ENCODE measurements at places on chromosomes 2 and 18.

- no peak for DNase-seq
Observed at GRCh38 chr2:201950606-201951005, 83.0 kb upstream of the FZD7 start.

DNA sequence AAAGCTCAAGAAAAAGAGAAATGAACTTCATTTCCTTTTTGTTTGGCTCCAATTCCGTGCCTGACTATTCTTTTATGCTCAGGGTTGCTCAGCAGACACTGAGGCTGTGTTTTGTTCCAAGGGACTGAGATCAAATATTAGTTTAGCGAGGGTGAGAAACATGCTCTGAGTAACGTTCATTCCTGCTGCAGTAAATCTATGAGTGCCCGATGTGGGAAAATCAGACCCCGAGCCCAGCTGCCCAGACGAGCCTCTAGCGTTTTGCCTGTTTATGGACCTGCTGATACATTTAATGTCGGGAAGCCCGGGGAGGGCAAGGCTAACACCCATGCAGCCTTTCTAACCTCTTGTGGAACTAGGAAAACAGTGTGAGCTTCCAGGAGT, 119.2 kb downstream of the VAPA start:
- no peak for DNase-seq

GRCh38 chr2:60411295-60411694, 142.2 kb downstream of the BCL11A start:
- no peak for DNase-seq

DNA sequence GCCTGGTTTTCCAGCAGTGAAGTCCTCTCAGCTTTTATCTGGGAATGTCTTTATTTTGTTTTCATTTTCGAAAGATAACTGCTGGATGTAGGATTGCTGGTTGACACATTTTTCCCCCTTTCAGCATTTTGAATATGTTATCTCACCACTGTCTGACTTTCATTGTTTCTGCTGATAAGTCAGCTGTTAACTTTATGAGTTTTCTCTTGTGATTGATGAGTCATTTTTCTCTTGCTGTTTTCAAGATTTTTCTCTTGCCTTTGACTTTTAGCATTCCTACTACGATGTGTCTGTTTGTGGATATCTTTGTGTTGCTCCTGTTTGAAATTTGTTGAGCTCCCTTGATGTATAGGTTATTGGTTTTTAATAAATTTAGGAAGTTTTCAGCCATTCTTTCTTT, 85.5 kb downstream of the AGPS start:
- no peak for DNase-seq

GRCh38 chr2:224319750-224320149, 82.2 kb downstream of the FAM124B start:
- no peak for DNase-seq

DNA sequence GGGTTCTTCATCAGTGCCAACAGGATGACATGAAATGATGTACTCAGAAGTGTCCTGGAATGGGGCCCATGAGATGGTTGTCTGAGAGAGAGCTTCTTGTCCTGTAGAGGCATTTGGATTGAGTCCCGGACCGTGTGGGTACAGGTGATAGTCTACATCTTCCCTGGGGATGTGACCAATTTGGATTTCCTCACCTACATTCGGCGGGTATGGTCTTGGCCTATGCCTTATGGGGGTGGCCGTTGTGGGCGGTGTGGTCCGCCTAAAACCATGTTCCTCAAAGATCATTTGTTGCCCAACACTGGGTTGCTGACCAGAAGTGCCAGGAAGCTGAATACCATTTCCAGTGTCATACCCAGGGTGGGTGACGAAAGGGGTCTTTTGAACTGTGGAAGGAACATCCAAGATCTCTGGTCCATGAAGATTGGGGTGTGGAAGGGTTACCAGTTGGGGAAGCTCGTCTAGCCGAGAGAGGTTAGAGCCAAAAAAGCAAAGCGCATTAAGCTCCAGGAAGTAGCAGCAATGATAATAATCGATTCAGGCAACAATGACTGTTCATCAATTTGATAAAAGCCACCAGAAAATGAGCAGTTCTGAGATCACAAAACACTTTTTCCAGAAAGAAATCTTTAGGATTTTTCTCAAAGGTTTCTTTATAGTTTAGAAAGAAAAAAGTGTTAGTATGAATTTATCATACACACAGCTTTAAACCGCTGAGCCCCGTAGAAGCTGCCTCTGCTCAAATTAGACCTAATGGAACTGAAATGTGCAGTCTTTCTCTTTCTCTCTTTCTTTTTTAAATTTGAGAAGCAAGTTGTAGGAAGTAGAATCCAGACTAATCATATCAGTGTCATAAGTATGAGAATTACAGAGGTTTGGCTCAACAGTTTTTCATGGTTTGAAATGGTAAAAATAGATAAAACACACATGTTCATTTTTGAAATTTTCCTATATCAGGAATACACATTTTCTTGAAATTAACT, 60.3 kb downstream of the ATIC start:
- no peak for DNase-seq

- no peak for DNase-seq
Observed at GRCh38 chr2:149167941-149168340, 129.4 kb downstream of the LYPD6B start.

- no peak for DNase-seq
Observed at GRCh38 chr2:58064086-58064485, 17.5 kb downstream of the VRK2 start.

DNA sequence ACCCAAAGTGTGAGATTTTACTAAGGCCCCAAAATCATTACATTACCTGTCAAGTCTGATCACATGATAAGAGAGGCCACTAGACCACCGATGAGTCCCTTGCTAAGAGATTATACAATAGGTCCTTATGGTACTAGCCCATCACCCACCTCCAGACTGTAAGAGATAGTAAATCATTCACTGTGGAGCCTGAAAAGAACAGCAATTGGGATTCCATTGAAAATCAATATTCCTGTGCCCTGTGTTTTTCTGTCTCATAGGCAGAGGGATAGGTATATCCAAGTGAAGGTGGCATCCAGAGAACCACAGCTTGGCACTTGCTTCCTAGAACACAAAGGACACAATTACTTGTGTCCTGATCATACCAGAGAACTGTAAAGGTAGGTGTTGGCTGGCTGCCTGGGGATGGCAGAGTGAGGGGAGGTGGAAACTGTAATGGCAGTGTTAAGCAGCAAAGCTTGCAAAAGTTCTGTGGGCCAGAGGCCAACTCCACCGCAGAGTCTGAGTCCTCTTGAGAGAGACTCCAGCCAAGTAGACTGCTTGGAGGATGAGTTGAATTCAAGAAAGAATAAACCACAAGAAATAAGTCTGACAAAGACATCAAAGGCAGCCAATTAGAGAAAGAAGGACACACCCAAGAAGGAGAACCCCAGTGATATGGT, 102.0 kb upstream of the PIEZO2 start:
- DNase-seq: no peak

GRCh38 chr2:74571058-74571457, 16.5 kb downstream of the DOK1 start:
- no peak for DNase-seq

DNA sequence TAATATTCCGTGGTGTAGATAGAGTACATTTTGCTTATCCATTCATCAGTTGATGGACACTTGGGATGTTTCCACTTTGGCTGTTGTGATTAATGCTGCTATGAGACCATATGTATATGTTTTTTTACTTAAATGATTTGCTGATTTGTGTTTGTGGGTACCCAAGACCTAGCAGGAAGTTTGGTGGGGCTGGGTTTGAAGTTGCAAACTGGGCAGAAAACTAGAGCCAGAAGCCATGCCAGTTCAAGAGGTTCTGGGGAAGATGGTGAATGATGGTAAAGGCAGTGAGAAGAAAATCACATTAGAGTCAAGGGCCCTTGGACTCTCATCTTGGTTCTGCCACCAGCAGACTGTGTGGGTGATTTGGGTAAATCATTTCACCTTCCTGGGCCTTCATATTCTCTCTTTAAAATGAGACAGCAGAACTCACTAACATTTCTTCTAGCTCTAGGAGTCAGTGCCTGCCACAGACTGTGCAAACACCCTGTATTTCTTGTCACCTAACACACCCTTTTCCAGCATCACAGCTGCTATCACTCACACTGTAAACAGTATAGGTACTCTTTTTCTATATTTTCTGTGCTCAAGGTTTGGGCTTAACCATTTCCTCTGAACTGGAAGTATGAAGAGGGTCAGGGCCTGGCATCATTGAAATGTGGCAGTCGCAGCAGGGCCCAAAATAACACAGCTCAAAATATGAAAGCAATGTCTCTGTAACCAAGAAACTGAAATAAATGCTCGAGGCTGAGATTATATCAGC, 8.4 kb upstream of the CTLA4 start:
- no peak for DNase-seq

GRCh38 chr2:206442833-206443734, at the start of gene ADAM23:
Gene ADAM23, plus strand, starts transcription at chr2:206443532. Its CDS starts 335 bp downstream, at chr2:206443867.
- peak; percentile 12 for DNase-seq

DNA sequence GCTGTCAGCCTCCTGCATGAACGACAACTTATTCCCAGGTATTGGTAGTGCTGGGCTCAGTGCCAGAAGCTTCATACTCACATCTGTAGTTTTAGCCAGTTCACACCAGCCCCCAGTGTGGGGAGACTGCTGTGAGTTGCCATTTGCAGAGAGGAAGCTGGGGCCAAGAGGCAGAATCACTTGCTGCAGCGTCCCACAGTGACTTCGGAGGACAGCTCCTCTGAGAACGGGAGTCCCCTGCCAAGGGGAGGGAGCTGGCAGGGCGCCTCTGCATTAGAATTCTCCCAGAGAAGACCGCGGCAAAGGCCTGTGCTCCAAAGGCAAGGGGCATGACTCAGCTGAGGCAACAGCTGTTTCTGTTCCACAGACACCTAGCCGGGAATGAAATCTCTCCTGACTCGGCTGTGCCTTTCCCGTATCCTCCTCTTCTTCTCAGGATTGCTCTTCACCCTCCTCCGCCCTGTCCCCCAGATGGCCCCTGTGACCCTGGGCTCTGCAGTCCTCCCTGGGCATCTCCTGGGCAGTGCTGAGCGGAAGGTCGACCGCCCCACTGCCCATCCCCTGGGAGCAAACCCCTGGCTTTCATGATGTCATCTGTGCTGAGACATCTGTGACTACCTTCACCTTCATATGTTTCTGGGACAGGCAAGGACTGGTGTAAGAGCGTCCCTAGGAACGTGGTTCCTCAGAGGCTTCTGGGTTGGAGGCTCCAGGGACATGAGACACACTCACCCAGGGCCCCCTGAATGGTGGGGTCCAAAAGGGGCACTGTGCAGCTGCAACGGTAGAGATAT, 18.0 kb downstream of the MAL start:
- DNase-seq: no peak

GRCh38 chr2:101508636-101509035, 33.7 kb upstream of the RFX8 start:
- no peak for DNase-seq

DNA sequence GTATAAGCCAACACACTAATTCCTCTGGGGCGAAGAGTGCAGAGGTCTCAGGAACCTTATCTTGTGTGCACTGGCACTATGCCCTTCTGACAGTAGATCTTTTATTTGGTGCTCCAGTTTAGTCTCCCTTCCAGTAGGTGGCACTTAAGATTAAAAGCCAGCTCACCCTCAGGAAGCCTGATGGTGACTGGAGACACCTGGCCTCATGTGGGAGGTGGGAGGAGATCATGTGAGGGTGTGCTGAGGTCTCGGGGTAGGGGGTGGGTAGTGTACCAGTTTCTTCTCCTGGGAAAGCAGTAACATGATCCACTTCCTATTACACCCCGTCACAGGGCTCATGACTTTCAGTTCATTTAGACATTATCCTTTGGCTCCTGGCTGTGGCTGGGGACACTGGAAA, 654.9 kb downstream of the ADCYAP1 start:
- DNase-seq: no peak

DNA sequence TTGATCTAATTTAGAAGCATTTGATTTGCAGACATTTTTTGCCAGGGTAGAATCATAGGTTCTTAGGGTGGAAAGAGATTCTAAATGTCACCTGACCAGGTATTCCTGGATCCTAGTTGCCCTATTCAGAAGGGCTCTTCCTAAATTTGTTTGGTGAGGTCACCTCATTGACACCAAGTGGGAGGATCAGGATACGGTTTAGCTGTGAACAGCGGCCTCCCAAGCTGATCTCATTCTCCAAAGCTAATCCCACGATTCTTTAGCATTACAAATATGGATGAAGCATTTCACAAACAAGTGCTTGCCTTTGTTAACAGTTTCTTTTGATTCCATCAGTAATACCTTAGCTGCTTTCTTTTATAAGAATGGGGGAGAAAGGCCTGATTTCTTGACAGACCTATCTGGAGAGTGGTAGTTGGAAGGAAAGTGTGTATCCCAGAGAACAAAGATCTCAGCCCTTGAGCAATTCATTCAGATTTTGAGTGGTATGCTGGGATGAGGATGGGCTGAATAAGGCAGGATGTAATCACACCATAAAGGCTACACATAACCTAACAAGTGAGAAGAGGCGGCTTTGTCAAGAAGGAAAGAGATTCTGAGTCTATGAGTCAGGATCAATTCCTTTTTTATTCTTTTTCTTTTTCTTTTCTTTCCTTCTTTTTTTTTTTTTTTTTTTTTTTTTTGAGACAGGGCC, 16.6 kb downstream of the KCTD1 start:
- DNase-seq: no peak

DNA sequence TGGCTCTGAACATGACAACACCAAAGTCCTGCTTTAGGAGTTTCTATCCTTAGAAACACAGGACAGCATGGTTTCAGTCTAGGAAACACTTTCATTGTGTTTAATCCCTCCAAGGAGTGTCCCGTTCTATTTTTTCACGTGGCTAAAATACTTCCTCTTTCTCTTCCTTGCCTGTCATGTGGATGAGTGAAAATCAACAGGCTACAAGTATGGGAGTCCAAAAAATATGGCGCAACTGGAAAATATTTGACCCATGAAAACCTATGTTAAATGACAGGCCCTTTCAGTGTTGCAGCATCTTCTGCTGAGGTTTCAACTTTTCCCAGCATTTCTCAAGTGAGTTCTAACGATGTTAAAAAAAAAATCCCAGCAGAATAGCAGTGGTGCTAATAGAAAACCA, 146.3 kb downstream of the LAMA3 start:
- DNase-seq: no peak

DNA sequence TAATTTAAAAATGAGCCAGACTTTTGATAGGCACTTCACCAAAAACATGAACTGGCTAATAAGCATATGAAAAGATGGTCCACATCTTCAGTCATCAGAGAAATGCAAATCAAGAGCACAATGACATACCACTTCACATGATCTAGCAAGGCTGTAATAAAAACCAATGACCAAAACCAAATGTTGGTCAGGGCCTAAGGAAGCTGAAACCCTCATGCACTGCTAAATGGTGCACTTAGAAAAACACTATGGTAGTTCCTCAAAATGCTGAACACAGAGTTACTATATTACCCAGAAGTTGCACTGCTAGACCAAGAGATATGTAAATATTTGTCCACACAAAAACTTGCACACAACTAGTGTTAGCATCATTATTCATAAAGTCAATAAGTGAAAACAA, 504.9 kb upstream of the SOX11 start:
- no peak for DNase-seq

DNA sequence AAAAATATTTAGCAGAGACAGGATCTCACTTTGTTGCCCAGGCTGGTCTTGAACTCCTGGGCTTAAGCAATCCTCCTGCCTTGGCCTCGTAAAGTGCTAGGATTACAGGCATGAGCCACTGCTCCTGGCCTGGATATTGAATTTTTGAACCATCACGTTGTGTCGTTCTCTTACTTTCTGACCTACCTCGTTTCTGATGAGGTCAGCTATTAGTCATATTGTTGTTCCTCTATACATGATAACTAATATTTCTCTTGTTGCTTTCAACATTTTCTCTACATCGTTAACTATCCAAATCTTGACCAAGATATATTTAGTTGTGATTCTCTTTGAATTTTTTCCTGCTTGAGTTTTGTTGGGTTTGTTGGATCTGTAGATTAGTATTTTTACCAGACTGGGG, 541.3 kb upstream of the SOX11 start:
- no peak for DNase-seq
